ENCODE measurements at places on chromosomes 4 and X. TPM values are rescaled to one million over a fixed set of nuclear protein-coding genes. Genes with fewer than 3 reads are reported as not detected.

Gene ODAPH
- not detected for total RNA-seq

Gene SPANXA1
- total RNA-seq, result not detected

Gene METAP1
- total RNA-seq, result 39.9 TPM

Gene SPON2
- total RNA-seq, result 27.4 TPM

Gene H2BW2
- not detected for total RNA-seq

Gene CCDC120
- 2.0 TPM for total RNA-seq

Gene DSPP
- not detected for total RNA-seq

Gene OTC
- 1.0 TPM for total RNA-seq

Gene RGN
- total RNA-seq, result 25.1 TPM

DNA sequence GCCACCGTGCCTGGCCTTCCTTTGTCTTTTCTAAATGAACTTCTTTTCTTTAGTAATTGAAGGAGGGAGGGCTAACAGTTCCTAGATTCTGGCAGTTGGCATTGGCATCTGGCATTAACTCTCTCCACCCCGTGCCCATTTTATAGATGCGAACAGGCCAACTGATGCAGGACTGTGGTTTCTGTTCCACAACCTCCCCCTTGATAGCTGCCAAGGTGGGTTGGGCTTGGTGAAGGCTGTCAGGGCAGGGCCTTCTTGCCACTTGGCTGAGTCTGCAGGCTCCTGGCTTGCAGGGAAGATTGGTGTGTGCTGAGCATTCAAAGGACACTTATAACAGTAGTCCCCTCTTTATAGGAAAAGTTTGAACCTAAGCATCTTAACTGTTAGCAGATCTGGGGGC is 4.3 kb downstream of the SOWAHD start:
- DNase-seq, result no peak

DNA sequence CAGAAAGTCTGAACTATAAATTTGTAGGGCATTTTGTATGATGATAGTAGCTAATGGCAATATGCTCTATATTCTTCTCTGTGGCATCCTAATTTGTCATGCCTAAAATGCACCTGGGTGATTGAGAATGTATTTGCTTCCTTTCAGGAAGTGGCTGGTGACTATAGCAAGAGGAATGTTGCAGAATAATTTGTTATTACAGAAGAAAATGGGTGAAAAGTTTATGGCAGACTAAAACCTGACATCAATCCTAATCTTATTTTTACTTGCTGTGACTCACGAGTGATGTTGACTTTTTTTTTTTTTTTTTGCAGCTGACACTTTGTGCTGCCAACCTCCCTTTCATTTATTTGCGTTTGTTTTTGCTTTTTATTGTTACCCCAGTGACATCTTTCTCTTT is 141.1 kb downstream of the MSL3 start:
- DNase-seq, result no peak

DNA sequence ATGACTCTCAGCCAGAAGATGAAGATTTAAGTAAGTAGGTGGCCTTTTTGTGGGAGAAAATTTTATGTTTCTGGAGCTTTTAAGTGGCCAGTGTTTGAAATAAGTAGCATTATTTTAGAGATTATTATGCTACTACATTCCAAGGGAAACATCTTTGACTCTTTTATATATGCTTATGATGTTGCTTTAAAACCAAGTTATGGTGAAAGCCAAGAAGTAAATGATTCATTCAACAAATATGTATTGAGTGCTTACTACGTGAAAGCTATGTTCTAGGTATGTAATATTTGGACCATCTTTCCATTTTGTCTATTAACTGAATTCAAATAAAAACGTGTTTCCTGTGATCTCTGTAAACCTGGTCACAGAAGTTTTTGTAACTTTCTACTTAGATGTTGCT is 58.3 kb downstream of the ZFX start:
- DNase-seq, result no peak

GRCh38 chr4:84792366-84793301 is 173.9 kb downstream of the WDFY3 start:
- no peak for DNase-seq

GRCh38 chr4:53711926-53712325 is 120.6 kb upstream of the LNX1 start:
- no peak for DNase-seq

- DNase-seq, result no peak
Measured at GRCh38 chr4:171812665-171813525, at the start of gene GALNTL6. TSS of gene GALNTL6 (plus strand) at chr4:171813404.

GRCh38 chrX:54978448-54978847 is 15.5 kb downstream of the PFKFB1 start:
- no peak for DNase-seq

- no peak for DNase-seq
Measured at GRCh38 chr4:40458683-40459082, 123.5 kb downstream of the CHRNA9 start.

DNA sequence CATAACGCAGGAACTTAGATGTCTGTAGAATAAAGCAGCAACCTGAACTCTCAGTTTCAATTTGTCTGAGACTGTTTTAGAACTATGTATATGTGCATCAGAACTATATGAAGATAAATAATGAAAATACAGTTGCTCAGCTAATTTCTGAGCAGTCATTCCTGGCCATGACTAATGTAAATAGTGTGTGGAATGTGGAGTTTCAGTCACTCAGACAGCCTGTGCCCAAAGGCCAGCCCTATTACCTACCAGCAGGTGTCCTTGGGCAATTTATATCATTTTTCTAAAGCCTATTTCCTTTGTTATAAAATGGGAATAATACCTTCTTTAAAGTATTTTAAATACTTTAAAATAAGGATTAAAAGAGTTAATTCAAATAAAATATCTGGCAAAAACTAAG is 56.0 kb upstream of the RELL1 start:
- no peak for DNase-seq

GRCh38 chr4:76216524-76216923 is 2.9 kb upstream of the SCARB2 start:
- DNase-seq, result no peak

GRCh38 chrX:15206306-15206705 is 63.6 kb downstream of the ASB9 start:
- DNase-seq, result no peak

GRCh38 chr4:45778514-45778913 is 345.3 kb downstream of the GABRG1 start:
- DNase-seq, result no peak

DNA sequence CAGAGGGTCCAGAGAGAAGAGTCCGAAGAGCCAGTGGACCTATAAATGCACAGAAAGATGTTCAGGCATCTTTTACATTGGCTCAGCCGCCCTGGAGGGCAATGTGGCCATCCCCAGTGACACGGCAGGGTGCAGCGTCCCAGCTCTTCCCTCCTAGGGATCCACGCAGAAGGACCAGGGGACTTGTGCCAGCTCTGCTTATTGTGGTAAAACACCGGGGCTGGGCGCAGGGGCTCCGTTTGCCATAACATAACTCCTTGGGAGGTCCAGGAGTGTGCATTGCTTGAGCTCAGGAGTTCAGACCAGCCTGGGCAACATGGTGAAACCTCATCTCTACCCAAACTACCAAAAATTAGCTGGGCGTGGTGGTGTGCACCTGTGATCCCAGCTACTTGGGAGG is 70.2 kb downstream of the CPZ start:
- DNase-seq, result no peak

DNA sequence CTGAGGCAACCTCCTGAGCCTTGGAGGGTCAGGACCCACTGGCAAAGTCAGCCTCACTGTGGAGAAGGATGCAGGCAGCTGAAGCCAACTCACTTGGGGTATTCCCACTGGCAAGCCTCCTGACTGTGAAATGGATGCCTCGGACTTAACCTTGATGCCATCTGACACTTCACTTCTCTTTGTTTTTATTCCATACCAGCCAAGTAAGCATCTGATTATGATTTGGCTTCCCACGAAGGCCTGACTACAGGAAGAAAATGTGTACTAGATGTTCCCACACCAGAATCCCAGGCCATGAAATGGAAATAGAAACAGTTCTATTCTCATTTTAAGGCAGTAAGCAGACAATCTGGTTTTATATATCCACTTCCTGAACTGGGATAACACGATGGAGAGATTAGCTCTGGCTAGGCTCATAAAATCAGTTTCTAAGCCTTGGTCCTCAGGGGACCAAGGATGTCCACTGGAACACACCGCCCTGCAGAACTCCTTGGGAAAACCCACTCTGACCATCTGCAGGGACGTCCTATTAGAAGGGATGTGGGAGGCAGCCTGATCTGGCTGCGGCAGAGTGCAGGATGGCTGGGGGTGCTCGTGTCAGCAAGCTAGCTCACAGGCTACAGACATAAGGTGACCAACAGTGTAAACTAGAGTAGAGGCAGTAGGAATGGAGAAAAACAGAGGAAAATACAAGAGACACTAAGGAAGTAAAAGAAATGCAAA is 89.3 kb downstream of the TSPAN5 start:
- DNase-seq, result no peak

GRCh38 chr4:76998251-76998901 is 48.8 kb downstream of the SEPTIN11 start:
- DNase-seq, result peak; percentile 46

DNA sequence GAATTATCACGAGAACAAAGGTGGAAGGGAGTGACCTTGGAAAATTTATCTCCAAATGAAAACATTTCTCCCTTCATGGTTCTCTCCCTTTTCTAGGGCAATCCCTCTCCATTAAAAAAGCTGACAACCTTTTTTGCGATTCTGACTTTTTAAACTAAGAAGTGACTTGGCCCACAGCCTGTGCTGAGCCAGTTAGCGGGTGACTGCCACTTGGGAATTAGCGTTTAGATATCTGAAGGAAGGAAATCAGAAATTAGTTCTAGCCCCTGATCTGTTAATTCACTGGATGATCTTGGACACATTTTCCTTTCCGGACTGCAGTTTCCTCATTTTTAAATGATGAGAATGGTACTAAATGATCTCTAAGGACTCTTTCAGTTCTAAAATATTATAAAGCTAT is 245.0 kb downstream of the FBXO8 start:
- no peak for DNase-seq

GRCh38 chr4:182640932-182641331 is 276.3 kb downstream of the DCTD start:
- peak; percentile 19 for DNase-seq

Data from right cardiac atrium (tissue), 5 donors.